ENCODE measurements at places on chromosomes 16 and 17. TPM values are rescaled to one million over a fixed set of nuclear protein-coding genes. Genes with fewer than 3 reads are reported as not detected.

Gene MYO19
- 44.7 TPM for polyA plus RNA-seq

Gene KRTAP4-6
- polyA plus RNA-seq, result not detected

Gene PDE6G
- polyA plus RNA-seq, result 4.4 TPM

Gene CCP110
- 53.4 TPM for polyA plus RNA-seq

Gene MYH3
- polyA plus RNA-seq, result 8.9 TPM

Gene AANAT
- 0.19 TPM for polyA plus RNA-seq

Gene EIF4A3
- polyA plus RNA-seq, result 82.0 TPM

Gene CCL8
- polyA plus RNA-seq, result 0.68 TPM

Gene GPRC5B
- 32.9 TPM for polyA plus RNA-seq

Gene VPS35
- polyA plus RNA-seq, result 138 TPM

DNA sequence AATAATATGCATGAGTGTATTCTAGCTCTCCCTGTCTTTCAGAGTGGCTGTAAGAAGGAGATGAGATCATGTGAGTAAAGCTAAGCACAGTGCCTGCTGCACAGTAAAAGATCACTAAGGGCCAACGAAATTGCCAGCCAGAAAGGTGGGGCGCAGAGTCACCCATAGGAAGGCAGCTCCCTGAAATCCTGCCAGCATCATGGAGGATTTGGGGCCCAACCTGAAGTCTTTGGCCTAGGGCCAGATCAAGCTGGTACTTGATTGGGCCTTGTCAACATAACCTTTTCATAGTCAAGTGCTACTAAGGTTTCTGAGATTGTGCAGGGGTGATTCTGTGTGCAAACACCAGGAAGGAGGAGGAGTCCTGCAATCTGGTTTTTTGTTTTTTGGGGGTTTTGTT, 16.5 kb downstream of the SCNN1B start:
- peak; percentile 64 for DNase-seq

DNA sequence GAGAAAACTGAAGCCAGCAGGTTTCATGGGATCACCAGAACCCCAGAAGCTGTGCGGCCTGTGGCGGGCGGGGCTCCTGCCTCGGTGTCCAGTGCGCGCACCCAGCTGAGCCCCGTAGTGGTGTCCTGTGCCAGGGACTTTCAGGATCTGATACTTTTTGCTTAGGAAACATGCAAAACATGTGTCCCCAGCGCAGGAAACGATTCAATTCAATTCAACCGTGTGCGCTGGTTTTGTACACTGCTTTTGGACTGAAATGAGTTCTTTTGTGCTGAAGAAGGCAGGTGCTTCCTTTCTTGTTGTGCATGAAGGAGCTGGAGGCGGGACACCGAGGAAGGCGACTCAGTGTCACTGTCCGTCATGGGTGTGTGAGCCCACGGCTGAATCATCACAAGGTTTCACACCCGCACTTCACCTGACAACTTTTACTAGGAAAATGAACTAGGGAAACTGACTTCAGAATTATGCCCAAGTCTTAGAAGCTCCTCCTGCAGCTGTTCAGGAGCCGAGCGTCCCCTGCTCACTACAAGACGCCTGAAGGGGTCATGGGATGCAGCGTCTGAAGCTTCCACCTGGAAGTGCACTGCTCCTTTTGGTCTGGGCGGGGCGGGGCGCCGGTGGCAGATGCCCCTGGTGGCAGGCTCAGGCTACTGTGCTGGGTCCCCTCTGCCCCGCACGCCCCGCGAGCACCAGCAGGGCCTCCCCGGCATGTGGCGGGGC, 31.4 kb upstream of the ZNF750 start:
- DNase-seq, result no peak

DNA sequence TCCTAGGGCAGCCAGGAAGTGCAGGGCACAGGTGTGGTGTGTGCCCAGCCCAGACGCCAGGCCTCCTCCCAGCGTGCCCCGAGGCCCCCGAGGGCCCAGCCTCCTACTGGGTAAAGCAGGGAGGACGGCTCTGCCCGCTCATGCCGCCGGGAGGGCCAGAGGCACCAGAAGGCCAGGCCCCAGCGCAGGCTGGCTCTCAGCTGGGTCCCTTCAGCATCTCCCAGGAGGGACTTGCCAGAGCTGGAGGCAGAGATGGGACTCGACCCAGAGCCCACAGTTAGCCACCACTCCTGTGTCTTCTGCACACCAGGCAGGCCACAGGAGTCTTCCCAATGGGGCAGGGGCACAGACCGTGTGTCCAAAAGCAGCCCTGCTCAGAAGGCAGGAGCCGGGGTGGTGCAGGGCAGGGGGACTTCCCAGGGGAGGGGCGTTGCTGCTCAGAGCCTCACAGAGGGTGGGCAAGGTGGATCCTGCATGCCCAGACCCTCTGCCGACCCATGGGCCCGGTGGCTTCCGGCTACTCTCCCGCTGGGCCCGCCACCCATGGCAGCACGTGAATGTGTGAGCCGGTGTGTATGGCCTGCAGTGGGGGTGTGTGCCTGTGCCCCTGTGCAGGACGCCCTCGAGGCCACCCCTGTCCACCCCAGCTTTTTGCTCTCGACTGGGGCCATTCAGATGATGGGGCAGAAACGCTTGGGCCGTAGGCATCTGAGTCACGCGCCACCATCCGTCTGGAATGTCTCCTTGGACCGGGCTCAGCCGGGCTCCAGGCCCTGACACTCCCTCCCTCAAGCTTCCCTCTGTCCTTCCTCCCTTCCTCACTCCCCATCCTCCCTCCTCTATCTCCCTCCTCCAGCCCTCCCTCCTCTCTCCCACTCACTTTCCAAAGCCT, 5.7 kb upstream of the ZNF469 start:
- DNase-seq, result no peak

DNA sequence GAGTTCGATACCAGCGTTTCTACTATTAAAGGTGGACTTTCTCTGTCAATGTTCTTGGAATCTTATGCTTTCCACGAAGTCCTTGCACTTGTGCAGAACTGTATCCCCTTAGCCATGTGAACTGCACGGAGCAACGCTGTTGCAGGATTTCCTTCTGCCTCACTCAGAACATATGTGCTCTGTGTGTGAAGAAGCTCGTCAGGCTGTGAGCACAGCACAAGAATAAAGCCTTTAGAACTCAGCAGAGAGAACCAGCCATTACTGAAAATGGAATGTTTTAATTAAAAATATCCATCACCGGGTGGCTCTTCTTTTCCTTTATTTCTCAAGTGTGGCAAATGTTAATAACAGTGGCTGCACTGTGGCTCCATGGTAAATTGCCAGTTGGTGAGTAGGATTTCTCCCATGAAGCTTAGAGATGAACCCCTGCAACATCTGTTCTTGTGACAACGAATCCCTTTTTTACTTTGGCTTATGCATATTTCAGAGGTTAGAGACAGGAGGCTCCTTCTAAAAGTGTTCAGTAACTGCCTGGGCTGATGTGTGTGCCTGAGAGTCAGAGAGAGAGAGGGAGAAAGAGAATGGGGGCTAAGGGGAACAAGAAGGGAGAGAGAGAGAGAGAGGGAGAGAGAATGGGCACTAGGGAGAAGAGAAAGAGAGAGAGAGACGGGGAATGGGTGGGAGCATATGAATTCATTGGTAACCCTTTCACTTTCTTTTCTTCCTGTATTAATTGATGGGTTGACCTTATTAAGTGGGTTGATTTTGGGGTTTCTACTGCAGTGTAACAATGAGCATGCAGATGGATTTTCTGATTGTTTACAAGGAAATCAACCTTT, 50.0 kb downstream of the RPTOR start:
- DNase-seq, result no peak

DNA sequence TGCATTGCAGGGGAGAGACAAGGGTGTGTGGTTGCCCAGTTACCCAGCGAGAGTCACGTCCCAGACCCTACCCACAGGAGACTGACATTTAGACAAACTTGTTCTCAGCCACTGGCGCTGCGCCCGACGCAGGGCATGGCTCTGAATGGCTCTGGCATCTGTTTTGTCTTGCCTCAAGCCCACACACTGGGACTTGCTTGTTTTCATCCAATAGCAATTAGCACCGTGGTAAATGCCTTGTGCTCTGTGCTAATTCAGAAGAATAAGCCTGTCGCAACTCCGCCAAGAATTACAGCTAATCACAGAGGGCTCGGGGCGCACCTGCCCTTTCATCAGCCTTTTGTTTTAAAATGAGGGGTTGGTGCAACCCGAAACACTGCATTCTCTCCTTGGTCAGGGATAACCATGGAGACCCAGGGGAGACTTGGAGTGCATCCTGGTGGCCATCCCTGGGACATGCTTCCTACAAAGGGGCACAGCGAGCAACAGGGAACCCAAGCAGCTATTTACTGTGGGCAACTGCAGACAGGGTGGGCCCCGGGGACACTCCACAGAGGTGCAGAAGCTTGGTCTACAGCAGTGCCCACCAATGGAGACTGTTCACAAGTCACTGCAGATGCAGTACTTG, 220.6 kb upstream of the ZFHX3 start:
- no peak for DNase-seq

DNA sequence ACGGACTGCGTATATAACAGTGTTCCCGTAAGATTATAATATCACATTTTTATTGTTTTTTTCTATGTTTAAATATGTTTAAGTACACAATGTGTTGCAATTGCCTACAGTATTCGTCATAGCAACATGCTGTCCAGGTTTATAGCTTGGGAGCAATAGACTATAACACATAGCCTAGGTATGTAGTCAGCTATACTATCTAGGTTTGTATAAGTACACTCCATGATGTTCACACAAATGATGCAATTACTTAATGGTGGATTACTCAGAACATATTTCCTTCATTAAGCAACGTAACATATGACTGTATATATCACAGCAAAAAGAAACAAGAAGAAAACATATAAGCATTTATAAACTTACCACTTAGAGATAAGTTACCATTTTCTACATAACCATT, 160.0 kb downstream of the CBLN1 start:
- no peak for DNase-seq

- DNase-seq, result no peak
Measured at GRCh38 chr17:41660221-41660711, 28.4 kb upstream of the EIF1 start.

DNA sequence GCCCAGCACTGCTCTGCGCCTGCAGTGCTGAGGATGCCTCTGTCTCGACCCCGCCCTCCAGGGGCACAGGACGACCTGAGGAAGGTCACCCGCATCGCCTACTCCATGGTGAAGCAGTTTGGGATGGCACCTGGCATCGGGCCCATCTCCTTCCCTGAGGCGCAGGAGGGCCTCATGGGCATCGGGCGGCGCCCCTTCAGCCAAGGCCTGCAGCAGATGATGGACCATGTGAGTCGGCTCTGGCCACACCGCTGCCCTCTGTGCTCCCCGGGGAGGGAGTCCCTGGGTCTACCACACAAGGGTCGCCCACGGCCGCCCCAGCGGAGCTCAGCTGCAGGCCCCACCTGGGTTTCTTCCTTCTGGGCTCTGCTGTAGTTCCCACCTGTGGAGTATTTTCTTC, 6.7 kb upstream of the RPL13 start:
- no peak for DNase-seq

GRCh38 chr16:57341062-57341440, 17.5 kb upstream of the CCL22 start:
- DNase-seq, result no peak

GRCh38 chr17:2083613-2084035, 28.7 kb downstream of the HIC1 start:
- no peak for DNase-seq

- DNase-seq, result no peak
Measured at GRCh38 chr16:47949714-47950113, 206.1 kb downstream of the ABCC12 start.

- DNase-seq, result peak; percentile 65
Measured at GRCh38 chr16:84826558-84826941, 6.8 kb downstream of the CRISPLD2 start.

DNA sequence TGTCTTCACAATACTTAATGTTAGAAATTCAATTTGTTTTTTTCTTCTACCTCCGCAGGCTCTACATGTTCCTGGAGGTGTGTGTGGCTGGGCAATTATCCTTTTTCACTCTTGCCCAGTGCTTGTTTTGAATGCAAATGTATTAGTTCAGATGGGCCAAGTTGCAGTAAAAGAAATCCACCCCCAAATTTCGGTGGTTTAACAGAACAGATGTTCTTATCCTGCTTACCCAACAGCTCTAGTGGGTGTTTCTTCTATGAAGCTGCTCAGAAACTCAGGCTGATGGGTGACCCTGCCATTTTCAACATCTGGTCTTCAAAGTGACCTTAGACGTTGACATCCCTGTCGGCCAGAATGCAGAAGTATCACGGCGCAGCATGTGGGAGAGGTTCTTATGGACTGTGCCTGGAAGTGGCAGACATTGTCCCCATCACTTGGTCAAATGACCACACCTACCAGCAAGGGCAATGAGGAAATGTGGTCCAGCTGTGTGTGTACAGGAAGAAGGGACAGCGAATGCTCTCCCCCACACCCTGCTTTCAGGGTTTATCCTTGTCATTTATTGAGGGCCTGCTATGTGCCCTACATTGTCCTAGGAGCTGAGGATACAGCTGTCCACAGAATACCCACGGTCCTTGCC, 157.3 kb downstream of the CDH13 start:
- no peak for DNase-seq

DNA sequence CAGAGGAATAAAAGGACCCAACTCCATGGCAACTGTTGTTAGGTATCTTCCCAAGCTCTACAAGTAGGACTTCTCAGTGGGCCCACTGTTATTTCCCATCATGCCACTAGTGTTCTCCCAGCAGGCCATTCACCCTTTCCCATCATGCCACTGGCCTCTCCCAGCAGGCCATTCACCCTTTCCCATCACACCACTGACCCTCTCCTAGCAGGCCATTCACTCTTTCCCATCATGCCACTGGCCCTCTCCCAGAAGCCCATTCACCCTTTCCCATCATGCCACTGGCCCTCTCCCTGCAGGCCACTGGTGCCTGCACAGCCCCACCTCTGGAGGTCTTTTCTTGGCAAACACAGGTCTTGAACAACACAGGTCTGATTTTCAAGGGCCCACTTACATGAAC, 36.3 kb downstream of the IFT140 start:
- DNase-seq, result no peak

- no peak for DNase-seq
Measured at GRCh38 chr17:49823614-49824013, 24.3 kb downstream of the TAC4 start.

GRCh38 chr17:46167826-46168569, 25.2 kb downstream of the KANSL1 start:
- DNase-seq, result no peak

DNA sequence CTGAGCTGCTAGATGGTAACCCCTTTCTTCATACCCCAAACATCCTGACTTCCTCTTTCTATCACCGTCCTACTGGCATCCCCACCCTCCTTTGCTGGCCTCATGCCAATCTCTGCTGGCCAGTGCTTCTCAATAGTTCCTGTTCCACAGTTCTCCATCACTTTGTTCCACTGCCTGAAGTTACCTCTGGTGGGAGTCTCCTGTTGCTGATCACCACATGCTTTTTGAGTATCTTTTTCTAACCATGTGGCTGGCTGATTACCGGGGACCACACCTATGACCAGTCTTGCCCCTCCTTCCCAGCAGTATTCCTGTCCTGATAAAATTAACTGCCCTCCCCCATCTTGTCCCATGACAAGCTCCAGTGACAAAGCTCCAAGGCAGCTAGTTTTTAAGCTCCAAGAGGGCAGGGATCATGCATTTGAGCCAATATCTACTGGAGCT, 380.4 kb upstream of the CCL2 start:
- no peak for DNase-seq

DNA sequence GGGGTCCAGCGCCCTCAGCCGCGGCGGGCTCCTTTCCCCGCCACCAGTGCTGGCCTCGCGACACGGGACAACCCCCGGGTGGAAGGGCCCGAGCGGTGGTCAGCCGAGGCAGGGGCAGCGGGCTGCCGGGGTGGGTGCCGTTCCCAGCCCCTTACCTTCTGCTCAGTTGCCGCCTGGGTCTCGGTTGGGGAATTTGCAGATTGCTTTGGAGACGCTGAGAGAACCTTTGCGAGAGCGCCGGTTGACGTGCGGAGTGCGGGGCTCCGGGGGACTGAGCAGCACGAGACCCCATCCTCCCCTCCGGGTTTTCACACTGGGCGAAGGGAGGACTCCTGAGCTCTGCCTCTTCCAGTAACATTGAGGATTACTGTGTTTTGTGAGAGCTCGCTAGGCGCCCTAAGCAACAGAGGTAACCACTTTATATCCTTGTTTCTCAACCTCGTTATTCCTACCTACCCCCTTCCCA, 381 bp downstream of the CTNS start:
- DNase-seq, result no peak
